ENCODE measurements at places on chromosomes 4 and X.

GRCh38 chrX:72685810-72686456, 28.2 kb downstream of the PHKA1 start:
- no peak for DNase-seq

DNA sequence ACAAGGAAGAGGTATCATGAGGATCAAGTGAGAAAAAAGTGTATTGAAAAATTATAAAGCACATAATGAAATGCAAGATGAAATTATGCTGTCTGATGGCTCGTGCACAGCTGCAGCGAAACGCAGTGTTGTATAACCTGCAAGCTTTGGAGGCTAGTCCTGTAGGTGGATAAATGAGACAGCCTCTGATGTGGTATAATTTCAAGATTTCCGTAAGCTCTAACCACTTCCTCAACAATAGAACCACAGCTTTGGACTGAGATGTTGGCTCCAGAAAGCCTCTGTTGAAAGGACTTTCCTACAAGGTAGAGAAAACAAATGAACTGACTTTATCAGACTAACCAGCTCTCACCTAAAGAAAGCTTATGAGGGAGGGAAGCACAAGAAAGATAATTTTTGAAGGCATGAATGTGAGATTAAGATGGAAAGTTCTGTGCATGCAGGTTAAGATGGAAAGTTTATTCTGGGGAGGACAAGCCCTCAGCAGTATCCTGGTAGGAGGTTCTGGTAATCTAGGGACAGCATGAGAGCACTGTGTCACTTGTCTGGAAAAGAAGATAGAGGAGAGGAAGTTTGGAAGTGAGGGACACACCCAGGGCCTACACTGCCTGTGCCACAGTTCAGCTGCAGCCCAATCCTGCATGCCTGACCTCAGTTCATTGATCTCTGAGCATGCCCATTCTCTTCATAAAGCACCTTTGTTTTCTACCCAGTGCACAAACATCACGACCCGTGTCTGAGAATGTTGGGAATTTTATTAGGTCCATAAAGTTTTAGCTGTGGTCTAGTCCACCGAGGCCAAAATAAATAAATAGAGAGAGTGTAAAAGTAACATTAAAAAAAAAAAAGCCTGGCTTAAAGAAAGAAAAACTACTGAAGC, 161.5 kb upstream of the SFRP2 start:
- DNase-seq, result no peak

GRCh38 chr4:172802032-172802431, 366.6 kb upstream of the GALNT7 start:
- DNase-seq, result no peak

DNA sequence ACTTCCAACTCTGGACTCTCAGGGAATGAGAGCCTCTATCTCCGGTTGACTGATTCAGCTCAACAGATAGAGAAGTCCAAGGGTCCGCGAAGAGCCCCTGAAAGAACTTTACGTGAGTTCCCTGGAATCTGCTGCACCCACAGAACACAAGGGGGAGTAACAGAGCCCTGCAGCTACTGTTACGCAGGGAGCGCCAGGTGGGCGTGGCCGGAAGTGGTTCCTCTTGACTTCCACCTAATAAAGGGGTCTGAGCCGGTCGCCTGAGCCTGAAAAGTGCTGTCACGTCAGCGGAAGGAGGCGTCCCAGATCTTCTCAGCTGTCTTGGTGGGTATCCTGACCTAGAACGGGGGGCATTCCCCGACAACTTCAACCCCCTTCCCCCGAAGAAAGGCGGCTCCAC, at the start of gene MAGEB6:
Gene MAGEB6, plus strand, starts transcription at position 237 of the 400 bp plus-strand sequence. CDS start 1,407 bp downstream, outside the sequence.
- peak; percentile 4 for DNase-seq

DNA sequence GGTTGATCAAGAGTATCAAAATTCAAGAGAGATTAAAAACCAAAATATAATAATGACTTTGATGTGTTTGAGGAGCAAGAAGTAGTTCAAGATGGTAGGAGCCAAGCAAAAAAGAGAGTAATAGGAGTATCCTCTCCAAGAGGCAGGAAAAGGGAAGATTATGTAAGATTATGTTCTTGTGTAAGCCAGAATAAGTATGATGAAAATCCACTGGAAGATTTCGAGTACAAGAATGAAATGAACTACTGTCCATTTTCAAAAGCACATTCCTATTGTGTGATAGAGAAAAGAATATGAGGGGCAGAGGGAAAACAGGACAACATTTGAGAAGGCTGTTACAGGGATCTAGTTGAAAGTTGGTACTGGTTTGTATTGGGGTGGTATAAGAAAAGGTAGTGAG, 659.6 kb upstream of the INTU start:
- no peak for DNase-seq

GRCh38 chrX:40878766-40879165, 143.4 kb upstream of the MED14 start:
- DNase-seq, result no peak

DNA sequence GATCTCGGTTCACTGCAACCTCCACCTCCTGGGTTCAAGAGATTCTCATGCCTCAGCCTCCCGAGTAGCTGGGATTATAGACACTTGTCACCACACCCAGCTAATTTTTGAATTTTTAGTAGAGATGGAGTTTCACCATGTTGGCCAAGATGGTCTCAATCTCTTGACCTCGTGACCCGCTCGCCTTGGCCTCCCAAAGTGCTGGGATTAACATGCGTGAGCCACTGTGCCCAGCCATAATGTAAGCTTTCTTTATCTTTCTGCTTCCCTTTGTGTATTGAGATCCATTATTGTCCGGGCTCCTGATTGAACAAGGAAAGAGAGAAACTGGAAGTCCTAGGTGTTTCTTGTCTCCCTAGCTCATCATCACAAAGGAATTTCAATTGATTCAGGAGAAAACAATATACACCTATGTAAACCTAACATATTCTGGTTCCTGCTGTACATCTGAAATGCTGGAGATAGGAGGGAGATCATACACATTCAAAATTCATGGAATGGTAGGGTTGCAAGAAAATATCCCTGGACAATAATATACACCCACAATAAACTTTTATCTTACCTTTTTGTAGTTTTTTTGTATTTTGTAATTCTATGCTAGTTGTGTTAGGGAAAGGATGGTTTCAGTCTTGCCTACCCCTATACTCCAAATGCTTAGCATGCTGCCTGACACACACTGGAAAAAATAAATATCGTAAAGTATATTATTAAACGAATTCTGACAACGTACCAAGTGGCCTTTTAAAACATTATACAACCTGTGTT, 194.4 kb upstream of the HS3ST1 start:
- no peak for DNase-seq
